Esophagus mucosa (tissue), 1 donor: ENCODE measurements at places on chromosomes 1 and 21.

- no peak for ATAC-seq
These were observed 1399.9 kb downstream of the PLA2G4A start for GRCh38 chr1:188228623-188229022.

DNA sequence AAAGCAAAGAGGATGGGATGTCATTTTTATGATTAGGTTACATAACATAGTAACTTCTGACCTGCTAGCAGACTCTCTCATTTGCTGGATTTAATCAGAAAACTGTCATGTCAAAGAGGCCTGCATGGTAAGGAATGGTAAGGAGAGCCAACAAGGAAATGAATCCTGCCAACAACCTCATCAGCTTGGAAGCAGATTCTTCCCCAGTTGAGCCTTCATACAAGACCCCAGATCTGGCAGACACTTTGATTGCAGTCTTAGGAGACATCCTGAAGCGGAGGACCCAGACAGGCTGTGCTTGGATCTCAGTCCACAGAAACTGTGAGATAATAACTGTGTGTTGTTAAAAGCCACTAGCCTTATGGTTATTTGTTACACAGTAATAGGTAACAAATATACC, 27.6 kb upstream of the MARK1 start:
- no peak for ATAC-seq

- no peak for ATAC-seq
These were observed 673.7 kb upstream of the BRINP3 start for GRCh38 chr1:191151321-191151807.

DNA sequence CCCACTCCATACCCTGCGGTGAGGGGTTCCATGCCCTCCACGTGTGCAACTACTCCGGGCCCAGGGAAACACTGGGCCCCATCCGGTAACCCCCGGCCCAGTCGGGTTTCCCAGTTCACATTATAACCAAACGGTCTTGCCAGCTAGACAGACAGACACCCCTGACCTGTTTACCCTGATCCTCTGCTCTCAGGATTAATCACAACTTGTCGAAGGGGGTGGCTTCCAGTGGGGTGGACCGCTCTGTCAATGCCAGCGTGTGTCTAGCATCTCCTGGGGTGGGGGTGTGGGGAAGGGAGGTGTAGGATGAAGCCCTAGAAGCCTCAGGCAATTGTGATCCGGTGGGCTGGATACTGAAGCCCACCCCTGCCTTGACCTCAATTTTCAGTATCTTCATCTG, 4.6 kb upstream of the OLIG2 start:
- ATAC-seq: no peak

GRCh38 chr1:32540605-32541004, 1.4 kb downstream of the ZBTB8A start:
- ATAC-seq: no peak

DNA sequence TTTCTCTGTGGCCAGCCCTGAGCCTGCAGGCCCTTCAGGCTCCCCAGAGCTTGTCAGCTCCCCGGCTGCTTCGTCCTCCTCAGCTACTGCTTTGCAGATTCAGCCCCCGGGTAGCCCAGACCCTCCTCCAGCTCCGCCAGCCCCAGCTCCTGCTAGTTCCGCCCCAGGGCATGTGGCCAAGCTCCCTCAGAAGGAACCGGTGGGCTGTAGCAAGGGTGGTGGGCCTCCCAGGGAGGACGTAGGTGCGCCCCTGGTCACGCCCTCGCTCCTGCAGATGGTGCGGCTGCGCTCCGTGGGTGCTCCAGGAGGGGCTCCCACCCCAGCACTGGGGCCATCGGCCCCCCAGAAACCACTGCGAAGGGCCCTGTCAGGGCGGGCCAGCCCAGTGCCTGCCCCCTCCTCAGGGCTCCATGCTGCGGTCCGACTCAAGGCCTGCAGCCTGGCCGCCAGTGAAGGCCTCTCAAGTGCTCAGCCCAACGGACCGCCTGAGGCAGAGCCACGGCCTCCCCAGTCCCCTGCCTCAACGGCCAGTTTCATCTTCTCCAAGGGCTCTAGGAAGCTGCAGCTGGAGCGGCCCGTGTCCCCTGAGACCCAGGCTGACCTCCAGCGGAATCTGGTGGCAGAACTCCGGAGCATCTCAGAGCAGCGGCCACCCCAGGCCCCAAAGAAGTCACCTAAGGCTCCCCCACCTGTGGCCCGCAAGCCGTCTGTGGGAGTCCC, 45.4 kb downstream of the YARS1 start:
- no peak for ATAC-seq

GRCh38 chr1:19979494-19979977, at the start of gene PLA2G2A:
Gene PLA2G2A (minus strand): TSS chr1:19979618. CDS start chr1:19978773, 845 bp downstream.
- ATAC-seq: no peak

DNA sequence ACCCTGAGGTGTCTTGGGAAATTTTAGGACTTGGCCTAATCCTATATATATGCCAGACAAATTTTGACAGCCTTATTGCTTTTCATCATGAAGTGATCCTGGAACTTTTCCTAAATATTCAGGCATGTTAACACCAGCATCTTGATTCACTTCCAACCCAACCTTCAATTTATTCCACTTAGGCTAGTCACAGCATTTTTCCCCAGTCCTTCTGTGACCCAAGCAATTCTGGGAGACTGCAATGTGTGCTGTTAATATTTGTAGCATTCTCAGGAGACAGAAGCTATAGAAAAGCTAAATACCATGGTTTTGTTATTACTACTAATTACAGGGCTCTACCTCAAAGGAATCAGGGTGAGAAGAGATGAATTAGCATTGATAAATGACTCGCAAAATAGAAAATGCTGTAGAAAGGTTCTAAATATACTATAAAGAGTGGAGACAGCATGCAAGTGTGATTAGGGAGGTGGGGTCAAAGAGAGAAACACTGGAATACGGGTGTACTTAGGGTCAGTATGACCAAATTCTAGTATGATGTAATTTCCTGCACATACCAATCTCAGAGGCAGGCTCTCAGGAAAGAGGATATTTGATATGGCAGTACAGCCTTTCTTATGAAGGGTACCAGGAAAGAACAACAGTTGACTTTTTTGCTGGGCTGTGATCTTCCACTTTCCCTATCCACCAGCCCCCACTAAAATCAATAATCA, 29.1 kb downstream of the PRRX1 start:
- no peak for ATAC-seq

- no peak for ATAC-seq
These were observed 12.7 kb downstream of the F3 start for GRCh38 chr1:94528826-94529225.

- no peak for ATAC-seq
These were observed 2.2 kb downstream of the TACSTD2 start for GRCh38 chr1:58574816-58575215.

DNA sequence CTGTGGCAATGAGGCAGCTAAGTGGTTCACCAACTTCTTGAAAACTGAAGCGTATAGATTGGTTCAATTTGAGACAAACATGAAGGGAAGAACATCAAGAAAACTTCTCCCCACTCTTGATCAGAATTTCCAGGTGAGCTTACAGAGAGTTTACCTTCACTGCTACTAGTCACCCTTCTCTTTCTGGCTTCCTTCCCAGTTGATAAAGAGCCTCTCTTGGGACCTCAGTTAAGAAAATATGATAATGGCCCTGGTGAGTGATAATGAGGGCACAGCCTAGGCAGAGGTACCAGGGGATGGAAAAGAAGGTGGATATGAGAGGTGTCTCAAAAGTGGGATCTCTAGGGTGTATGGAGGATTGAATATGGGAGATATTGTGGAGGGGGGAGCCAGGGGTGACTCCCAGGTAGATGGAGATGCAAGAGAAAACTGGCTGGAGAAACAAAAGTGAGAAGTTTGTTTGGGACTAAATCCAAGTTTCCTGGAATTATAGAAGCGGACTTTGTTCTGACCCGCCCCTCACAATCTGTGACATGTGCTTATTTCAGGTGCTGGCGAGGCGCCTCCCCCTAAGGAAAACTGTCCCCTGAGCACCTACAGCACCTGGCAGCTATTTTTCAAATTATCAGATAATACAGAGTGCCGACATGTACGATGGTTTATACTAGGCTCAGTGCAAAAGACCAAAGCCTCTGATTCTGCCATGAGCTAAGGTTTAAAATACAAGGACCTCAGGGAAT, 13.7 kb downstream of the MTARC2 start:
- no peak for ATAC-seq

DNA sequence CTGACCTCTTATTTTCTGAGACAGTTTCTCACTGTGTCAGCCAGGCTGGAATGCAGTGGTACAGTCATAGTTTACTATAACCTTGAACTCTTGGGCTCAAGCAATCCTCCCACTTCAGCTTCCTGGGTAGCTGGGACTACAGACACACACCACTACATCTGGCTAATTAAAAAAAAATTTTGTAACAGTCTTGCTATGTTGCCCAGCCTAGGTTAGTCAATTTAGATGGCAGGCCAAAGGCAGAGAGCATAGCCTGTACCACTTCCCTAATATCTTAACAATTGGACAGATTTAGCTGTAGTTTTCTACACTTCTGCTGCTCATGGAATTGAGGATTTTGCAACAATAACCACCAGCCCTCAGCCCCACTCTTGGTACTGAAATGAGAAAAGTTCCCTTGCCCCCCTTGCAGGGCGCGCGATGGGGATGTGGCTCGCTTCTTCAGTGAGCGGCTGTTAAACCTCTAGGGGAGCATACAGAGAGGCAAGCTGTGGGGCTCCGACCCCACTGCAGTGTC, 34.9 kb upstream of the PTGFRN start:
- ATAC-seq: no peak

DNA sequence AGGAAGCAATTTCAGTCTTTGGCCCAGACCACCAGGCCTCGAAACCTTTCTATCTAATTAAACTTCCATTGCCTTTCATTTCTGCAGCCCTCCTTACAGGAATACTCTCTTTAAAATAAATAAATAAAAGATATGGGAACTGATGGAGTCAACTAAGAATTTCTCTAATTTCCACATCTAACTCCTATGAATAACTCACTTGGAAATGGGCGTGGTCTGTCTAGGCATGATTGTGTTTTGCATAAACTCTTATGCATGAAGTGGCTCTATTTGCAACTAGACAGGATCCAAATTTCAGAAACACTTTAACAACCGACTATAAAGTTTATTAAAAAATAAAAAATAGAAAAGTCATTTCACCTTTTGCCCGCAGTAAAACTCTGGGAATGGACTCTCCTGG, 199.5 kb downstream of the ADSS2 start:
- ATAC-seq: no peak

DNA sequence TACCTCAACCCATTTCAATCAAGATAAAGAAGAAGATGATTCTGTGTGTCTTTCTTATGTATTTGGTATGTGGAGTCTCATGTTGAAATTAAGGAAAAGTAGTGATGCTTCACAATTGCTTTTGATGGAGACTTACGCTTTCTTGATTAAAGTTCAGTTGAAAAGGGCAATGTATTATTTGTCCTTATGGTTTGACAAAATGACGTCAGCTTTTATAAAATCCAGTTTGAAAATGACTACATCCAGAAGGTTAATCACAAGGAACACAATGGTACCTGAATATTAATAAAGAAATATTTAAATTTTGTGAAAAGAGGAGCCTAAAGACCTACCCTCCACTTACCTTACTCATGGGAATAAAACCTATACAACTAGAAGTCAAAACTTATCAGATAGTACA, 4.4 kb downstream of the KRTAP26-1 start:
- ATAC-seq: no peak

- no peak for ATAC-seq
These were observed 41.7 kb downstream of the COQ8A start for GRCh38 chr1:226981838-226982237.

GRCh38 chr1:50135716-50136115, 27.0 kb downstream of the ELAVL4 start:
- ATAC-seq: no peak

- peak; percentile 75 for ATAC-seq
These were observed 150.3 kb downstream of the EDEM3 start for GRCh38 chr1:184604152-184604900.

DNA sequence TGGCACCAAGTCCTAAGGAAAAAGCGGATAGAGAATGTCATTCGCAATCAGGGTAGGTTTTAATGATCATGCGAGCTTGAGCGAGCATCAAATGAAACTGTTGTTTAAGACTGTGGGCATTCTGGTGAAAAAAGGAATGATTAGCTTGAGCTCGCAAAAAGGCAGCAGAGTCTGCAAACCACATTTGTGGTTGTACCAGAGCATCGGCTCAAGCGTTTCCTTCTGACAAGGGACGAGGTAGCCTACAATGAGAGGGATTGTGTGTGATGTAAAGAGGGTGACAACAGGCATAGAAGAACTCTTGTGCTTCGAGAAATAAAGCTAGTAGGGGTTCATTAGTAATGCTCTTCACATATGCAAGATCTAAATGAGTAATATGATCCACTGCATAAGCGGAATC, 11.1 kb upstream of the CD48 start:
- no peak for ATAC-seq

DNA sequence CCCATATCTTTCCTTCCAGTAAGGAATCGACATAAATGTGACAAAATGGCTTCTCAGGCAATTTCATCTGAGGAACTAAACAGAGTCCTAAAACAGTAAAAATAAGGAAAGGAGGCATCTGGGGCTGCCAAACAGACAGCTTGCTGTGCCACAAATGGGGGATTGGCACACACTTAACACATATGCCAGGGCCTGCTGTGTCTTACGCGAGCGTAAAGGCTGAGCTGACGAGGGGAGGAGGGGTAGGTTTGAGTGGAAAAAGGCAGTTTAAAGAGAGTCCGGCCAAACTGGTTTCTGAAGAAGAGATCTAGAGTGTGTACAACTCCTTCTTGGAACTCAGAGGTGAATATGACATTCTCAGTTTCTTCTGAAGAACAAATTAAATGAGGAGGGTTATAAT, 244.1 kb upstream of the MAP1LC3C start:
- ATAC-seq: no peak

DNA sequence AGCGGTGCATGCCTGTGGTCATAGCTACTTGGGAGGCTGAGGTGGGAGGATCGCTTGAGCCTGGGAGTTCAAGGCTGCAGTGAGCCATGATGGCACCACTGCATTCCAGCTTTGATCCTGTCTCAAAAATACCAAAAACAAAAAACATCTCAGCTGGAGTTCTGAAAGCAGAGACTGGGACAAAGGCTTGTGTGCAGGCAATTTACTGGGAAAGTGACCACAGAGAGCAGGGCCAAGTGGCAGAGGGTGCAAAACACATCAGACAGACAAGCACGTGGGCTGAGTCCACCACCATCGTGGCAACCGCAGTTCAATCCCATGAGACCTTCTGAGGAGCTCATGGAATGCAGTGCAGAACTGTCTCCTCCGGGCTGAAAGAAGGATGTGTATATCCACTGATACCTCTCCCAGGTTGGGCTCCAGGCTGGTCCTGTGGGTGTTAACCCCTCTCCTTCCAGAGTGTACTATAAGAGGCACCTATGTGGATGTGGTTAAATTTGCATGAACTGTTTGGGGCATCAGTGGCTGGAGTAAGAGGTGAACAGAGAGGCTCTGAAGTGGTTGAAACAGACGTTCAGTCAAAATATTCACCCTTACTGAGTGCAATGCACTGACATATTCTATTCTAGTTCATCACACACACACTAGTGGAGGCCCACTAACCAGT, 10.8 kb downstream of the PIGP start:
- no peak for ATAC-seq

GRCh38 chr1:166730299-166730888, 108.9 kb upstream of the POGK start:
- peak; percentile 93 for ATAC-seq
